SHP77 (cell line): ENCODE measurements at places on chromosomes 7 and 10.

- DNase-seq = peak; percentile 9
Observed at GRCh38 chr10:131242007-131242406, 69.5 kb downstream of the TCERG1L start.

DNA sequence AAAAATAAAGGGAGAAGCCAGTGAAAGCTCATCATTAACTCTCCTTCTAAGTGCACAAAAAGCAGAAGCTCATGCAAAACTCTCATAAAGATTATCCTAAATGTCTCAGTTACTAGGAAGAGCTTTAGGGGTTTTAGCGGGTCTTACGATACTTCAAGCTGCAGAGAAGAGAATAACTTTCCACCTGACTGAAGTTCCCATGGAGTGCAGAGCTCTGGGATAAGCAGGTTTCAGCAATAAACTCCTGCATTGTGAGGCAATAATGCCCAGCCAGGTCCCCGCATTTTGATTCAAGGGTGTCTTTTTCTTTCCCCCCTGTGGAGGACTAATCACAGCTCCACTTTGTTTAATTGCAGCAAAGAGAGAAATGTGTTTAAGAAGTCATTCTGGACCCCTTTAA lies 241.9 kb upstream of the SP8 start:
- DNase-seq = no peak

DNA sequence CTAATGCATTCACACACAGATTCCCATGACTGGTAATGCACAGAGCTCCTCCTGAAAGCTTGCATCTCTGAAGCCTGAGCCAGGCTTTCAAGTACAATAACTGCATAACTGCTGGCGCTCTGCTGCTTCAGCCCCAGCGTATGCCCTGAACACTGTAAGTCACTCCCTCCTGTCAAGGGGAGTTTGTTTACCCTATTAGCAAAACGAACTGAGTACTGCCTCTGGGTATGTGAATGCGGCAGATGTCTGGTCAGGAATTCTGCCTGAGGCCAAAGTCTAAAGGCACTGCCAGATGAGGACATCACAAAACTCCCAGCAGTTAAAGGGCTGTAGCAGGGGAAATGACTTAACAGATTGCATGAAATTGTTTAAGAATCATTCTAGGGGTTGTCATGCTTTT lies 97.7 kb downstream of the NRCAM start:
- DNase-seq = peak; percentile 91

GRCh38 chr7:48154792-48155413 lies 16.4 kb upstream of the ABCA13 start:
- DNase-seq = peak; percentile 48

DNA sequence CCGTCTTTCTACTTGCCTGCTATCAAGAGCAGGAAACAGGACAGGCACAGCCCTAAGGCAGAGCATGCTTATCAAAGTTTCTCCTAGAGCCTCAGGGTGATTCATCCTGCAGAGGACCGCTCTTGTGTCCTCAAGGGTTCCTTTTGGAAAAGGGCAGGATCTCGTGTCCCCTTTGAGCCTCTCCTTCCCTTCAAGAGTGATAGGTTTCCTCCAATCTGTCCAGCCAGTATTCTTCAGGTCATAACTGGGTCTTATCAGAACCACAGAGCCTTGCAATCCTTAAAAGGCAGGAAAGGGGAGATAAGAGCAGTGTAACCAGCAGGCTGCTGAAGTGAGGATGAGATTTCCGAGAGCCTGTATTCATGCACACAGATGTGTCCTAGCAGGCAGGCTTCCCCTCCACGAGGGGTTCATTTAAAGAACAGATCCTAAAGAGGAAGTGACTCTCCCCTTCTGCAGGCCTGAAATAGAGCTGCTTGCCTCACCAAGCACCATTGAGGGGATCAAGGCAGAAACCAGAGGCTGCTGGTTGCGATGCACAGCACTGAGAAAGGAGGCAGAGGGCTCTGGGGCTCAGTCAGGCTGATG lies 90.5 kb upstream of the SVIL start:
- DNase-seq = no peak

DNA sequence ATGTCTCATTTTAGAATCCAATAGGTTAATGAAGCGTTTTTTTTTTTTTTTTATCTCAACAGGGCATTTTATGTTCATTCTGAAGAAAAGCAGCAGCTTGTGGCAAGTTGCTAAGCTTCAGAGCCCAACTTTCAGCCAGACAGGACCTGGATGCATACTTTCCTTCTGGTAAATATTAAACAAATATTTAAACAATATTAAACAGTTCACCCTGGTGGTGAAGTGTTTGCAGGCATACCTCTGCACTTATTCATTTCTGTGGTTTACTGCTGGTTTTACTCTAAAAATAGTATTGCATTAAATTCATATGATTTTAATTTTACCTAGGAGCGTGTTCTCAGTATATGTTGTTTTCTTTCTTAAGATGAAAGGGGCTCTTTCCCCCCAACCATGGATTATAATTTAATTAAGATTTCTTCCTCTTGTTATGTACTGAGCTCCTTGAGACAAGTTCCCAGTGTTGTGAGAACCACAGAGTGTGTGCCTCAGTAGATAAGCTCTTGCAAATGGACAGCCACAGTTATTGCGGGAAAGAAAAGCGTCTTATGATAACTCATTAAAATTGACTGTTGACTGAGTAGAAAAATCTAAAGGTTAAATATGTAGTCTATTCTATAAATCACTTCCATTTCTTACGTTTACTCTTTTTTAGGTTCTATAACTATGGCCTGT lies 155.8 kb downstream of the MALRD1 start:
- DNase-seq = no peak

DNA sequence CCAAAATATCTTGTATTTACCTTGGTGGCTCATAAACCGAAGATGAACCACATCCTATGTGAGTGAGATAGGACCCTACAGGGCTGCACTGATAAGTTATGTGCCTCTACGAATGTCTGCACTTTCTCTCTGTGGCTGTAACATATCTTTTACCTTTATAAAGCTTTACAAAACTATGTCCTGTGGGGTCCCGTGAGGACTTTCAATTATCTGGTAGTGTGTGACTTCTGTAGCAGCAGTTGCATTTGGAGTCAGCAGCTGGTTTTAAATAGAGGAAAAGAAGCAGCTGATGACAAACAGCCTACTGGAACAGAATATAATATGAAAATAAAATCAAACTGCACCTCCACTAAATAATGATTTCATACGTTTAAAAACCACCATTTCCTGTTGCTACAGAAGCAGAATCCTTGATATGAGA lies 222.4 kb upstream of the GNAI1 start:
- DNase-seq = no peak

DNA sequence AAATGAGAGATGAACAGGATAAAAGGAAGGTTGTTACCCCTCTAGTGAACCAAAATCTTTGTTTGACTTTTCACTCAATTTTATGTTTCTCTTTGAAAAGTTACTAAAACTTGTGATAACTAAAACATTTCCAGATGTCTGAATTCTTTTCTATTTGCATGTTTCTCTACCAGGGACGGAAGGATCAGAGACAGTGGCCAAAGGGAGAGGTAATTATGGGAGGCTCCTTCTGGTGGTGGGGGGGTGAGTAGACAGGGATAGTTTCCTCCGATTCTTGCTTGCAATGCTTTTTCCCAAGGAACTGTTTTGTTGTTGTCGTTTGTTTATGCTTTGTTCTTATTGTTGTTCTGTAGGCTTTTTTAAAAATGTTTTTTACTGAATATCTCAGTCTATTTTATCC lies 374.8 kb downstream of the INHBA start:
- no peak for DNase-seq

- DNase-seq = no peak
Observed at GRCh38 chr10:79947787-79948424, 999 bp downstream of the SFTPD start.

DNA sequence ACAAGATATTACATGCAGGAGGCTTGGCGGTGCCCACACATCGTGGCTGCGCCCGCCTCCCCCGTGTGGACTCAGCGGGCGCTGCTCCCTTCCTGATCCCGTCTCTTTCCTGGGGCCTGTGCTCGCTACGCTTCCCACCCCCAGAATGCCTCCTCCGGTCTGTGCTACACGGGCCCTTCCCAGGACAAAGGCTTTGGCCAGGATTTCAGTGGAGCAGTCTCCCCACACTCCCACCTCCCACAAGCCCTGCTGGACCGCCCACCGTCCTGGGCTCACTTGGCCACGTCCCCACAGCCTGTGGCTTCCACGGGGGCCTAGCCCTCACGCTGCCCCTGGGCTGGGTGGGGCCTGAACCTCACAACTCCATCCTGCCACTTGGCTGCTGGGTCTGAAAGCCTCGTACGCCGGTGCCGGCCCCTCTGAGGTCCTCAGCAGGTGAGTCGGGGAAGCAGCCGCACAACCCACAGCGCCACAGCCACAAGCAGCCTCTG lies 17.3 kb downstream of the CFAP46 start:
- no peak for DNase-seq

GRCh38 chr10:111410740-111411139 lies 333.9 kb downstream of the ADRA2A start:
- no peak for DNase-seq

- DNase-seq = no peak
Observed at GRCh38 chr7:144087230-144087629, 1.2 kb downstream of the OR2A12 start.

DNA sequence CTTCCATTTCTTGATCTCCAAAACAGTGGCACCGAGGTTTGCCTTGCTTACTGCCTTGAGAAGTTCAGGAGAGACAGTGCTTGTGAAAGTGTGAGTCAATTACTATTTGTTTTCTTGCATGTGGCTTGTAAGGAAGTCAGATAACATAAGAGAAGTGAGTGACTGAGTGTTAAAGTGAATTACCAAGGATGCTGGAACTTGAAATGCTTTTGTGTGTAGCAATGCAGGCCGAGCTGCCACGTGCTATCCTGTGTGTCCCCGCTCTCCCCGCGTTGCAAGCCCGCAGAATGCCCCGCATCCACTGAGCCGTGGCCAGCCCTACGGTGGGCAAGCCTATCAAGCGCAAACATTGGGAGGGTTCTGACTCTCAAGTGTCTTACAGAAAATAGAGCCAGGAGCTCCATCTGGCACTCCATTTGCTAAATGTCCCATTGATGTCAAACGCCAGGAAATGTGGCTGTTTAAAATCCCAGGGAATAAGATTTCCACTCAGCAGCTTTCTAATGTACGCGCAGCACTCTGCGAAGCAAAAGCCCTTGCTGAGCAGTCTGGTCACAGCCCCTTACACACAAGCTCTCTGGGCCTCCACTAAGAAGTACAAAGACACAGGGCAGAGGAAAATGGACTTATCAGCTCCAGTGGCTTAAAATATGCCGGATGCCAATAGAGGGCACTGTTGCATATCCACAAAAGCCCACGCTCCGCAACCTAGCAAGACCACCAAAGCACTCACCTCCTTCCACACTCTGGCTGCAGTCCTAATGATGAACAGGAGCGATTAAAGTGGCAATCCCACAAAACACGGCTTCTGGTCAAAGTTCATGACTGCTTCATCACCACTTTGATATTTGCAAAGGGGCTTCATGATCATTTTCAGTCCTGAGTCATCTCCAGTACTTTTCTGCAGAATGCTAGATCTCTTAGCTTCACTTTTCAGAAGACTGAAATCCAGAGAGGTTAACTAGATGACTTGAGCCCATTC lies 158.0 kb upstream of the ITGB1 start:
- peak; percentile 5 for DNase-seq

- no peak for DNase-seq
Observed at GRCh38 chr7:7175075-7175695, 7.2 kb upstream of the C1GALT1 start.

GRCh38 chr7:16509829-16510228 lies 16.8 kb upstream of the LRRC72 start:
- DNase-seq = no peak

GRCh38 chr7:85516675-85517074 lies 329.8 kb upstream of the SEMA3D start:
- DNase-seq = no peak

DNA sequence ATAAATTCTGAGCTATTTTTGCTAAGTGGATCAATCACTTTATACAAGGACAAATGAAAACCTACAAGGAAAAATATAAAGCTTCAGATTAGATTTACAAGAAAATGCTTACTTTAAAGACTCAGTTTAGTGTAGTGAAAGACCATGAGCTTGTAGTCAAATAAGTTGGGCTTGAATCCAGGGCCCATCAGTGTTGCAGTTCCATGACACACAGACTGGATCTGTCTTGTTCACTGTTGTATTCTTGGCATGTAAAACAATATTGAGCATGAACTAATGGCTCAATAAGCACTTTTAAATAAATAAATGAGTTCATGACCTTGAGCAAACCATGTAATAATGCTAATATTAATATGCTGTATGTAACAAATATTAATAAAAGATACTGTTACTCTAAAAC lies 164.6 kb upstream of the KCND2 start:
- no peak for DNase-seq

- DNase-seq = no peak
Observed at GRCh38 chr10:61400524-61400923, 52.7 kb downstream of the TMEM26 start.

DNA sequence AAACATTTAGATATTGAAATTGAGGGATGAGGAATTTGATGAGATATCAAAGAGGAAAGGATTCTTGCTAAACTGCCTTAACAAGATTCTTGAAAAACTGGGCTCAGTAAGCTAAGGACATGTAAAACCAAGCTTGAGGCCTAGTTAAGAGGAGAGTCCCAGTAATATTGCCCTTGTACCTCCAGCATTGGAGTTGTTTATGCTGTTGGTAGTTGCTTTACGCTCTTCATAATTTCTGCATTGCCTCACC lies 156.1 kb upstream of the TRIM24 start:
- DNase-seq = no peak

DNA sequence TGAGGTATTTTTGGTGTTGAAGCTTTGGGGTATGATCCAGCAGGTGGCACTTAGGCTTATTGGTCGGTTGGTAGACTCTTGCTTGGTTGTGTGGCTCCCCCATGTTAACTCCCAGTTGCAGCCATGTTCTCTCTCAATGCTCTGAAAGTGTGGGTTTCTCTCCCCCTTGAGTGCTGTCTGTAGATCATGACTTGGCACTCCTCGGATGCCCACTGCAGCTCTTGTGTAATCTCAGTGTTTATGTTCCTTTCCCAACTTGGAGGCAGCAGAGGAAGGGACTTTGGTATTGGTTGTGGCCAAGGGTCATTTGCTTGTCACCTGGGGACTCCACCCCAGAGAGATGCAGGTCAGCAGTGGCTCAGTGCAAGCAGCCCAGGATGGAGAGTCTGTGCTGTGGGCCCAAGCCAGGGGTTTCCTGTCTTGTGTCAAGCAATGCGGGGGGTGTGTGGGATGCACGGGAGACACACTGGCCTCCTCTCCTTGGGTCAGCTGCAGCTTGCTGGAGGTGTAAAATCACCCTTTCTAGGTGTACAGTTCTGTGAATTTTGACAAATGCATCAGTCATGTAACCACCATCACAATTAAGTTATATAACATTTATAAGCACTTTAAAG lies 36.9 kb downstream of the PIK3CG start:
- no peak for DNase-seq

GRCh38 chr10:69728335-69728870 lies 73.3 kb upstream of the COL13A1 start:
- DNase-seq = no peak

GRCh38 chr10:34719746-34720145 lies 95.3 kb downstream of the PARD3 start:
- DNase-seq = no peak

DNA sequence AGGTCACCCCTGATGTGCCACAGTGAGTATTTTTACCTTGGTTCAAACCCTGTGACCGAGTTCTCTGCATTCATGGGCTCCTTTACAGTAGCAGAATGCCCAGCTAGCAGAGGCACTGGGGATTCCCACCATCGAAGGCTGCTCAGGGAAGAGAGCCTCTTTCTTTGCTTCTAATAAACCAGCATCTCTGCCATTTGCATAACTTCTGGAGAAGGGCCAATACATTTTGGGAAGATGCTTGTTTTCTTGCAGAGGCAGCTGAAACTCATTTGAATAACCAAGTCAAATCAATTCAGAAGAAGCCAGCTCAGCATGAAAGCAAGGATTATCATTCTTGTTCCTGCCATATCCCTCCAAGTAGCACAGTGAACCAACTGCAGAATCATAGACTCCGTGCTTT lies 82.9 kb upstream of the WDR11 start:
- DNase-seq = no peak

GRCh38 chr7:106448992-106449859 lies 164.4 kb upstream of the NAMPT start:
- DNase-seq = no peak
